ENCODE measurements at places on chromosomes 2 and 18.

DNA sequence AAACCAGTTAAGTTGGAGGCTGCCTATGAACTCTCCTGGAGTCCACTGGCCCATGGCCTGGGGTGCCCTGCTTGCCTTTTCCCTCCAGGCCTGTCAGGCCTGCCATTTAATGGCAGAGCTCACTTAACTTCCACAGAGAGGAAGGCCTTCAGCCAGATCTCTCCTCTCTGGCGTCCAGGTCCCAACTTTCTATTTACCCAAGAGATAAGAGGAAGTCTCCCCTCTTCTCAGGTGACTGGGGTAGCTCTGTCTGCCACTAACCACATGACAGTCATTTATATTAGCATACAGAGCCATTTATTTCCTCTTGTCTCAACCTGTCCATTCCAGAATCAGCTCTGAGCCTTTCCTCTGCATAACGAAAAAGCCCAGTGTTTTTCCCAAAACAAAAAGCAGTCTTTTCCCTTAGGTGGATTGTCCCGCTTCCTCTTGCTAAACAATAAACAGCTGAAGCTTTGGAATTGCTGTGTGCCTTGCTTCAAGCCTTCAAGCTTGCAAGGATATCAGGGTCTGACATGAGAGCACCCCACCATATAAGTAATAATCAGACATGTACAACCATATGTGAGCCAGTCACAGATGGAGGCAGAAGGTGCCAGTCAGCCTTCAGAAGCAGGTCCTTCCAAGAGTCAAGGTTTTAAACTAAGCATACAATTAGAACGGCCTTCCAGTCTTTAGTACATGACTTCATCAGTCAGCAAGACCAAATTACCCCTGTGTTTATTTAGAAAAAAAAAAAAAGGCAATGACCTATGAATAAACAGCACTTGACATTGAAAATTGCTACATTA is 71.2 kb upstream of the STPG4 start:
- DNase-seq: no peak

GRCh38 chr18:42675810-42676209 is 439.7 kb downstream of the RIT2 start:
- DNase-seq: no peak

GRCh38 chr18:55256226-55256928 is 297.1 kb upstream of the CCDC68 start:
- DNase-seq: no peak

- DNase-seq: no peak
Measured at GRCh38 chr2:84527137-84528129, 11.1 kb downstream of the DNAH6 start.

DNA sequence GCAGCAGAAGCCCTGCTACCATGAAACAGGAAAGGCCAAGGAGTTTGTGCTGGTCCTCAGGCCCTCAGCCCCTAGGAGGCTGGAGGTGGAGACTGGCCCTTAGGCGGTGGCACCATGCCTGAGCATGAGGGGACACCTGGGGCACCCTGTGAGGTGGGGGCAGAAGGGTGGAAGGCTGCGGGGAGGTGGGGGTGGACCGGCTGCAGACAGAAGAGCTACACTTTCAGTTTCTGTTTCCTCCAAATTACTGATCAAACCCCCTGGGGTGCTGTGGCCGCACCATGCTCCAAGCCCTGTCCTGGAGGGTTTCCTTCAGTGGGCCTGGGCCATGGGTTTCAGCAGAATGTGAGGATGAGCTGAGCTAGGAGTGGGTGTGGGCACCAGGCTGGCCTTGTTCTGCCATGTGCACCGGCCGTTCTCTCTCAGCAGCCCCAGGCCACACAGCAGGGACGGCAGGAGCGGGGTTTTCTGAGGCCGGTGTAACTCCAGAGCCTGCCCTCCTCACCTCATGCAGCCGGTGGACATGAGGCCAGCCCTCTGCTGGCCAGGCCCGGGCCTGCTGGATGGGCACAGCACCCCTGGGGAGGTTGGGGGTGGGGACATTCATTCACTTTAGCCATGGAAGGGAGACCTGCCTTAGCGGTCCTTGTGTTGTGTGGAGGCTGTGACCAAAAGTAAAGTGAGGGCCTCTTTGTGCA is 51.5 kb downstream of the PLEKHB2 start:
- peak; percentile 26 for DNase-seq

GRCh38 chr18:3579701-3580100 is 129.7 kb downstream of the TGIF1 start:
- DNase-seq: no peak

DNA sequence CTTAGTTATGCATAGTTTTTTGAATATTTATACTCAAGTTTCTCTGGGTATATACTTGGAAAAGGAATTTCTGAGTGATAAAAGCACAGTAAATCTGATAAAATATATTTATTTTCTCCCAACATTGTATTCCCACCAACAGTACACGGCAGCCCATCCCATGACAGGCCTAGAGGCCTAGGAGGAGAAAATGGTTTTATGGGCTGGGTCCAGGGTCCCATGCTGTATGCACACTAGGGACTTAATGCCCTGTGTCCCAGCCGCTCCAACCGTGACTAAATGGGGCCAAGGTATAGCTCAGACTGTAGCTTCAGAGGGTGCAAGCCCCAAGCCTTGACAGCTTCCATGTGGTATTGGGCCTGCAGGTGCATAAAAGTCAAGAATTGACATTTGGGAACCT is 1007.7 kb downstream of the DSC3 start:
- DNase-seq: no peak

DNA sequence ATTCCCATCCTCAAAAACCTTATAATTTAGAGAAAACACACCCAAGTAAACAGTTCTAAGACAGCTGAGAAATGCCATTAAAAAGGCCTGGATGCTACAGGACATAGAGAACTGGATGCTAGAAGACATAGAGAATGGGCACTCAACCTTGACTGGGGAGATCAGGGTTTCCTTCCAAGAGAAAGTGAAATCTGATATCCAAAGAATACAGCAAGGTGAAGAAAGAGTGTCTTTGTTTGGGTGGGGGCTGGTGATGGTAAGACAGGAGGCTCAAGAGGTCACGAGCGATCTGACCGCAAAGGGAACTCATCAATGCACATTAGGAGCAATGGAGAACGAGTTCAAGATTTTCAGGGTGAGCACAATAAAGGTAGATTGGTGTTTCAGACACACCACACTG is 31.6 kb downstream of the EPB41L3 start:
- no peak for DNase-seq

DNA sequence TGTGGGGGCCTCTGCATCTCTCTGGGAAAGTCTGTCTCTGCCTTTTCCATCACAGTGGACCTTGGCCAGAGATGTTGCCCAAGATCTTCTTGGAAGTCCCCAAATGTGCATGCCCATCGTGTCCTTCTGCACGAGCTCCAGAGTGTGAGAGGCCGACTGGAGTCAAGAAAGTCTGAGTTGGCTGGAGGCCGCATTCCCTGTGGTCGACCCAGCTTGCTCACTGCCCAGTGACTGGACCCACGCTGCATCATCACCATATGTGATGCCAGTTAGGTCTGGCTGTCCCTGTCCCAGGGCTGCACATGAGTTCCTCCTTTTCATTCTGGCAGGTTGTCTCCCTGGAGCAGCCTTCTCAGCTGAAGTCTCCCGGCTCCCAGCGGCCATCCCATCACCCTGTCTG is 93.8 kb downstream of the ARL4C start:
- no peak for DNase-seq

- no peak for DNase-seq
Measured at GRCh38 chr2:143674051-143674450, 544.8 kb downstream of the ARHGAP15 start.

DNA sequence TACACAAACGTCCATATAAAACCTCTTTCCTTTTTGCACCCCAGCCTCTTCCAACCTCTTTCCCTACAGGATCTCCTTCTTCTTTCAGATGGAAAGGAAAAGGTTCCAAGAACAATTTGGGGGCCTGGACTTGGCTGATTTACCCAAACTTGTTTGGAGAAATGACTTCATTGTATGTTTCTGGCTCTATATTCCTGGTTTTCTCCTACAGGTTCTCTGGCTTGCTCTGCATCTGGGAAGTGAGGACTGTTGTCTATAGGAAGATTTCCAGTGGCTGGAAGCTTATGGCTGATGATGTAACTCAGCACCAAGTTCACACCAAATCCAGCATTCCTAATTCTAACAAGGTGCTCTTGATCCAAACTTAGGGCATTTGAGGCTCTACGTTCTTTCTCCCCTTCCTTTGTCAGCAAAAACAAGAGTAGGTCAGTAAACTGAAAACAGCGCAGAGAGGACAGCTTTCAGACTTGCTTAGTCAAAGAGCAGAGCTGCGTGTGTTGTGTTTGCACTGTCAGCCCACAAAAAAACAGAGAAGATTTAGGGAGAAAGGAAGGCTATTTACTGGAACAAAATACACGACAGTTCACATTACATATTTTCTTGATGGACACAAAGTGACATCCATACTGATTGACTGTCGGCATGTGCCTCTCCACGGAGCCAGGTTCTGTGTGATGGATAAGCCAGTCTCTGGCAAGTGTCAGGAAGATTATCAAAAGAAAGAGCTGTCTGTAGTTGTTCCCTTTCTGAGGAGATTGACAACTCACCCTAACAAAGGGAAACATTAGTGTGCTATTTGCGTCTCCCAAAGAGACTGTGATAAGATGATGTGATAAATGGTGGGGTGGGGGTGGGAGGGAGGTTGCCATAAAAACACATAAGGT is 39.7 kb downstream of the CDCA7 start:
- no peak for DNase-seq

GRCh38 chr2:104430359-104430740 is 423.6 kb upstream of the POU3F3 start:
- no peak for DNase-seq

- no peak for DNase-seq
Measured at GRCh38 chr2:158743879-158744278, 51.2 kb upstream of the DAPL1 start.

Measured in activated naive CD4-positive, alpha-beta T cell treated with Interleukin-2 at 50 U/mL for 16 hours (primary cell).